ENCODE measurements at places on chromosomes 5 and 9.
A peak's percentile ranks its signal among the peaks of the same experiment; 100 is the strongest.

DNA sequence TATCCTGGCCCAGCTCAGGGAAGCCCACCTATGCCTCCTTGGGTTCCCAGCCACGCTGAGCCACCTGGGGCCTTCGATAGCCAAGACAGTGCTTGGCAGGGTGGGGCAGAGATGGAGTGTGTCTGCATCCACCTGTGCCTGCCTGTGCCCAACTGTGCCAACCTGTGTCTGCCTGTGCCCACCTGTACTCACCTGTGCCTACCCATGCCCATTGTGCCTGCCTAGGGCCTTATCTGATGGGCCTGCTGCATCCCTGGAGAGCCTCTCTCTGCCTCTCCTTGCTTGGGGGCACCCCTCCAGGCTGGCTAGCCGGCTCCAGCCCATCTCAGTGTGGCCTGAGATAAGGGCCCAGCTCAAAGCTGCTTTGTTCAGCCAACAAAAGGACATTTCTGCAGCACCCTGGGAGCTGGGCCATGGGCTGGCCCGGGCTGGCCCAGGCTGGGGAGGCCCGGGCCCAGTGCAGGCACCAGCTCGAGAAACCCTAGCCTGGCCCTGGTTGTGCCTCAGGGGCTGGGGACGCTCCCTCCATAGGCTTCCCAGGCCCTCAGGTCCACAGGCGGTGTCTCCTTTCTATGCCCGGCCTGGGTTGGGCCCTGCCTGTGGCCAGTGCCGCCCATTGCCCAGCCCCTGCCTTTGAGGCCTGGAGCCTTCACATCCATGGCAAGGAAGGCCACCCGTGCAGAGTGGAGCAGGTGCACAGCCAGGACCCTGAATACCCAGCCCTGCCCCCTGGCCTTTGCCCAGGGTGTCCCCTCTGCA, 37.3 kb upstream of the NOTCH1 start:
- DNase-seq, result no peak

- DNase-seq, result peak; percentile 63
Measured at GRCh38 chr9:91727316-91727861, 222.6 kb downstream of the ROR2 start.

GRCh38 chr5:103037673-103038455, 82.1 kb downstream of the GIN1 start:
- DNase-seq, result no peak

DNA sequence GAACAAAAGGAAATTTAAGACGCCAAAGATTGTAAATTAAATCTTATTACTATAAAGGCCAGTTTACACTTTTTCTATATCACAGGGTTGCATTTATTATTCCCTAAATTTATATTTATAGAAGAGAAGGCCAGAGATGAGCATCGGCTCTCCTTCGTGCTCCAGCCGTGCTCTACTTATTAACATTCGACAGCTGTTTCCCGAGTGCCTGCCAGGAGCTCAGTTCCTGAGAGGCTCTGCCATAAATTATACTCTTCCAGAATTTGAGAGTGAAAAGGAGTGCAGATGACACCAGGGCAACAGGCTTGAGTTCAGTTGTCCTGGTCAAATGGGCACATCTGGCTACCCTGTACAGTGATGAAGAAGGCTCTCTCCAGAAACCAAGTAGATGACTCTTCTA, 70.1 kb downstream of the PCSK5 start:
- no peak for DNase-seq

DNA sequence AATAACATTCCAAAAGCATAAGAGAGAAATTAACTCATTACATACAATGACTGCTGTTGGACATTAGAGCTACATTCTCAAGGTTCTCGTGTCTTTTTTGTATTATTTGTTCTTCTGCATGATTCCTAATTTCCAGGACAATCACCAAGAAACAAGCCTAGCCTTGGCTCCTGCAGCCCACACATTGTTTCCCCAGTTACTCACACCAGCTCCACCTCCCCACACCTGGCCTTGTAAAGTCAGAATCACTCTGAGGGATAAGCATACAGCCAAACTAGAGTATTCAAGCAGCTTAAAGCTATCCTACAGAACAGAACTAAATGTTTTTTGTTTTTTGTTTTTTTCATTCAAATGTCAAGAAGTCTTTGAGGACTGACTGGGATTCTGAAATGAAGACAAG, 189.2 kb downstream of the HINT1 start:
- no peak for DNase-seq

- DNase-seq, result no peak
Measured at GRCh38 chr5:97400537-97400936, 217.5 kb upstream of the RIOK2 start.

DNA sequence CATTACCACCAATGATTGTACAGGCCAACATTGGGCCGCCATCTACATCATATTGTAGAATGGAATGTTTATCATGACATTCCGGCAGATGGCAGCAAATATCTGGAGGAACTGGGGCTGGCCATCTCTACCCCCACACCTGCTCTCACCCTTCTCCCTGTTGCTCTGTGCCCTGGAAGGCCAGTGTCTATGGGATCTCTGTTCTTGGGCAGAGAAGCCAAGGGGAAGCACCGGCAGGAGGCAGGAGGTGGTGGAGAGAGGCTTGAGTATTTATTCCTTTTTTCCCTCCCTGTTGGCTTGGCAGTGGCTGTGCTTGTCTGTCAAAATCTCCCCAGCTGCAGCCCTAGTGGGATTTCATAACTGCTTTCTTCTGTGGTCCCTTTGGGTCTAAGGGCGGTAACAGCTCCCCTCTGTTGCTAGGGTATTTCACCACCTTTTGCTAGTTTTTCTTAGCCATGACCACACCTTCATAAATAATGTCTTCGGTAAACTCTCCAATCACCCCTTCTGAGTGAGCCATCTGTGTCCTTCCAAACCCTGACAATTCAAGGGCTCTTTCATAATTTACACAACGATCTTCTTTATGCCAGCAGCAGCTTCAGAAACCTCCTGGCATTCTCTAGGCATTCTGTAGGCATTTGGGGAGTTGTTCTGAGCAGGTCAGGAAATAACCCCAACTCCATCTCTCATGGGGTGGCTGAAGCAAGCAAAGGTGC, 225.8 kb downstream of the MELK start:
- no peak for DNase-seq

DNA sequence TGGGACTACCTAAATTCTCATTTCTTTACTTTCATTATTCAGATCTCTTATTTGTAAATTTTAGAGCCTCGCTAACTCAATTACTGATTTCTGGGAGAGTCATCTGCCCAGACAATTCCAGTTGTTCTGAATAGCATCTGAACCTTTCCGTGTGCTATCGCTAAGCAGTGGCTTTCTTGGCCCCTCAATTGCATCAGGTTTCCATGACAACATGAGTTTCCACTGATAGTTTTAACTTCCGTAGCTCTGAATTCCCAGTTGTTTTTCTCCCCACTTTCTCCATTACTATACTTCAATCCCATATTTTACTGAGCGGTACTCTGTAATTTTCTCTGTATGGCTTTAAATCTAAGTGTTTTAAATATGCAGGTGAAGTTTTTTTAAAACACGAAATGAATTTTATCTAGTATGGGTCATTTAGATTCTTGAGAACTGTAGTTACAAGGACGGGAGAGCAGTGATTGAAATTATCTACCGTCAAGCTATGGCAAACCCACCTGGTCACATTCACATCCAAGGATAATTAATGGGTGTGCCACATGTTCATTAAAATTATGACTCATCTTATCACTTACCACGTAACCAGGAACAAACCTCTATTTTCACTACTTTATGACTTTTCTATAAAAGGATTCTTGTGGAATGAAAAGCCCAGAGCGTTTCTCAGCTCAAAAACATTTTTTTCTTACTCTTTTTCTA, 223.5 kb upstream of the PCSK5 start:
- DNase-seq, result no peak

GRCh38 chr9:97527626-97528528, 26.4 kb downstream of the TMOD1 start:
- DNase-seq, result no peak

GRCh38 chr5:132227485-132228240, at the start of gene P4HA2:
P4HA2 (minus strand) TSS chr5:132227853; CDS start chr5:132218626, 9,227 bp downstream.
- DNase-seq, result peak; percentile 82

- peak; percentile 99 for DNase-seq
Measured at GRCh38 chr9:133030317-133031129, at the start of gene GTF3C5. GTF3C5 (plus strand) TSS chr9:133030997; CDS start chr9:133031012, 15 bp downstream.
